ENCODE measurements at places on chromosomes 1 and 21.

GRCh38 chr1:25369241-25369640, 31.1 kb downstream of the TMEM50A start:
- no peak for DNase-seq

DNA sequence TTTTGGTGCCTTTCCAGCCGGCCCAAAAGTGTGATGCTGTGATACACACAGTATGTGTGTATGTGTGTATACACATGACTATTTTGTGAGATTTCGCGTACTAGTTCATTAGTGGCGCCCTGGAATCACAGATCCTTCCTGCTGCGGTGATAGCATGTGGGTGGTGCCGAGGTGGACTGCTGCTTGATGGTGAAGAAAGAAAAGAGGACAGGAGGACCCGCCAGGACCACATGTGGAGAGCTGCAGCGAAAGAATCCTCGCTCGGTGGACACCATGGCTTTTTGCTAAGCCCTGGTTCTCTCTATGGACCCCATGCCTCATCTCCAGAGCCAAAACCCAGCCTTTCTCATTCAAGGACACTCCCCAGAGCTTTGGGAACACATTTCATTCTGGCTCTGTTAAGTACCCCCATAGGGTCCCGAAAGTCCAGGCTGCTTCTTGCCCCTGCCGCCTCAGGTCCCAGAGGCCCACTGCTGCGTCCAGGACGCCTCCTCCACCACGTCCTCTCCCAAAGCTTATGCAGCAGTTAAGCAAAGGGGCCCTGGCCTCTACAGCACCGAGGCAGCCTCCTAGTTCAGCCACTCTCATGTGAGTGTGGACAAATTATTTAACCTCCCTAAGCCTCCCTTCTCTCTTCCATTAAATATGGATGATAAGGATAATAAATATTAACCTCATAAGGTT, 32.8 kb upstream of the COX20 start:
- no peak for DNase-seq

DNA sequence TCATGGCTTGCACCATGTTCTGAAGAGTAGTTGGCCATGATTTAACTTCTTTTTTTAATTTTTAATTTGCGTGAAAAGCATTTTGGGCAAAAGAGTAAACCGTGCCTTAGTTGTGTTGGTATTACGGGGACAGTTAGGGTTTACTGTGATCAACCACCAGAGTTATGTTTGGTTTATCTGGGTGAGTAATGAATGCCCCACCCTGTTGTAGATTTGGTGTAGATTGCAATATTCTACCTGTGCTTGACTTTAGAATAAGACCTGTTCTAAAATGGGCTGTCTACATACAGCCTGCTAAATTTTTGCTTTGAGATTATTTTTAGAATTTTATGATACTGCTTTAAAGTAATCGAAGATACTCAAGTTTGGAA, 1.4 kb downstream of the USP25 start:
- DNase-seq, result no peak

- no peak for DNase-seq
Observed at GRCh38 chr21:26055841-26056264, 114.7 kb downstream of the APP start.

DNA sequence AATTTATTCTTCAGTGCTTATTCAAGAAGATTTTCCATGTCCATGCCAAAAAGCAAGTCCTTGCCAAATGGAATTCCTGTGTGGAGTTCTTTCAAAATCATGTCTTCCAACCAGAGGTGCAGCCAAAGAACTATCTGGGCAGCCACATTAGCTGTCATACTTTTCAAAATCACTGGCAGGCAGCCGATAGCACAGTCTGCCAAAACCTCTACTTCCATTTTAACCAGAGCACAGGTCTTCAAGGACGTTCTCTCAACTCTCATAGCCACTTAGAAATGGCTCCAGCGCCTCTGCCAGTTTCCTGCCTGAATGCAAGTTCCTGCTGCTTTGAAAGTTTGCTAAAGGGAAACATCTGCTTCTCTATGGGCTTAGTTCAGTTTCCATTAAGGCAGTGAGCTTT, 975.7 kb upstream of the ADGRL4 start:
- no peak for DNase-seq

GRCh38 chr1:59481881-59482505, 185.1 kb downstream of the FGGY start:
- no peak for DNase-seq

- DNase-seq, result no peak
Observed at GRCh38 chr1:55965981-55966461, 613.3 kb downstream of the PLPP3 start.

- DNase-seq, result no peak
Observed at GRCh38 chr1:11295905-11296304, 22.9 kb downstream of the UBIAD1 start.

- DNase-seq, result no peak
Observed at GRCh38 chr1:108969346-108969745, 6.1 kb upstream of the CLCC1 start.

DNA sequence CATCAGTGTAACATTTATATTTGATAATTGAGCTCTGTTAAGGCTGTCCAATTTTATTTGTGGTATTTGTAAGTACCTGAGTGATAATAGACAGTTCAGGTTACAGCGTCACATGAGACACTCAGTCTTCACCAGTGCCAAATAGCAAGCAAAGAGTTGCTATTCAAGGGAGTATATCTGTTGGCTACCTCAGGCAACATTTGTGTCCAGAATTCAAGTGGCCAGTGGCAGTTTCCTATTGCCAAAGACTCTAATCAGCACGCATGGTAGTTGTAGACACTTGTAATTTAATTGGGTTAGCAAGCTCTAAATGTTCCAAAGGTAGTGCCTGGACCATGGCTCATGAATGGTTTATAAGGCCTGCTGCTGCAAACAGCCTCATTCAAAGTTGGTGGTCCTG, 1524.3 kb upstream of the B3GALT2 start:
- DNase-seq, result no peak

- no peak for DNase-seq
Observed at GRCh38 chr1:38071312-38072256, 25.0 kb upstream of the POU3F1 start.

- DNase-seq, result no peak
Observed at GRCh38 chr1:81008293-81008692, 792.4 kb upstream of the ADGRL2 start.

DNA sequence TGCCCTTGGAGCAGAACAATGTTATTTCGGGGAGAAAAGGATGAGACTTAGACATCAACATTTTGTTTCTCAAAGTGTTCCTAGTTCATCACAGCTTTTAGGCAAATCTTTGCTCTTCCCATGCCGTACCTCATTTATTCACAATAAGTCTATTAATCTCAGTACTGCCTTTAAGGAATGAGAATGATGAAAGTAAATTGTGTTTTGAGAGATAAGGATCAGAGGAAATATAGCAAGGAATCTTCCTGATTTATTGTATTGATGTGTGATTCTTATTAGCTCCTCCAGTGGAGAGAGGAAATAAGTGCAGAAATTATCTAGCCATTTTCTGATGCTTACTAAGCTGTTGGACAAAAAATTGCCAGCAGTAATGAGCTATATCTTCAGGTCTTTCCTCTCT, 2.0 kb downstream of the POLR3C start:
- no peak for DNase-seq

DNA sequence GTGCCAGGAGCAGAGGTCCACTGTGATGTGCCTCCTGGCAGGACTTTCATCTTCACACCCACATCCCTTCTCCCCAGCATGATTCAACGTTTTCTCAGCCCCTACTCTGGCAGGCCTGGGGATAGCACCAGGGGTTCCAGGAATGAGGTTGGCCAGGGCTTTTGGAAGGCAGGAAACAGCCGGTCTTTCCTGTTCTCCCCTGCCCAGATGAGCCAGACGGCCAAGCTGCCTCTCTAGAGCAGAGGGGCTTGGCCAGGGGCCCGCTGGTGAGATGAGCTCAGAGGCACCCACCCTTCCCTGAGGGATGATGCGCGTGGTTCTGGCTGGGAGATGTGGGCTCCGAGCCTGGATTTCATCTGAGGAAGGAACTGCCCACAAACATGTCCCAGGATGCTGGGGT, 4.3 kb upstream of the MFAP2 start:
- no peak for DNase-seq

GRCh38 chr1:241411776-241412338, 54.9 kb upstream of the RGS7 start:
- no peak for DNase-seq
